Fibroblast of skin of left biceps (primary cell): ENCODE measurements at places on chromosomes 1 and 21.

GRCh38 chr1:234486858-234487840, 8.2 kb upstream of the TARBP1 start:
- DNase-seq, result no peak

DNA sequence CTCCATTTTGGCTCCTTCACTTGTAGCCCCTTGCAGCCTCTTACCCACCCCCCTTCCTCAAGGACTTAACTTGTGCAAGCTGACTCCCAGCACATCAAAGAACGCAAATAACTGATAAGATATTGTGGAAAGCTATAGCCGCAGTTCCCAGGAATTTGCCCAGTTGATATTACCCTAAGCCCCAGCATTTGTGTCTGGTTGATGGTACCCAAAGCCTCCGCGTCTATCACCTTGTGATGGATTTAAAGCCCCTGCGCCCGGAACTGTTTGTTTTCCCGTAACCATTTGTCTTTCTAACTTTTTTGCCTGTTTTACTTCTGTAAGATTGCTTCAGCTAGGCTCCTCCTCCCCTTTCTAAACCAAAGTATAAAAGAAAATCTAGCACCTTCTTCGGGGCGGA, 5.9 kb downstream of the YARS1 start:
- no peak for DNase-seq

GRCh38 chr21:40143822-40144525, 276.7 kb downstream of the PCP4 start:
- DNase-seq, result no peak

DNA sequence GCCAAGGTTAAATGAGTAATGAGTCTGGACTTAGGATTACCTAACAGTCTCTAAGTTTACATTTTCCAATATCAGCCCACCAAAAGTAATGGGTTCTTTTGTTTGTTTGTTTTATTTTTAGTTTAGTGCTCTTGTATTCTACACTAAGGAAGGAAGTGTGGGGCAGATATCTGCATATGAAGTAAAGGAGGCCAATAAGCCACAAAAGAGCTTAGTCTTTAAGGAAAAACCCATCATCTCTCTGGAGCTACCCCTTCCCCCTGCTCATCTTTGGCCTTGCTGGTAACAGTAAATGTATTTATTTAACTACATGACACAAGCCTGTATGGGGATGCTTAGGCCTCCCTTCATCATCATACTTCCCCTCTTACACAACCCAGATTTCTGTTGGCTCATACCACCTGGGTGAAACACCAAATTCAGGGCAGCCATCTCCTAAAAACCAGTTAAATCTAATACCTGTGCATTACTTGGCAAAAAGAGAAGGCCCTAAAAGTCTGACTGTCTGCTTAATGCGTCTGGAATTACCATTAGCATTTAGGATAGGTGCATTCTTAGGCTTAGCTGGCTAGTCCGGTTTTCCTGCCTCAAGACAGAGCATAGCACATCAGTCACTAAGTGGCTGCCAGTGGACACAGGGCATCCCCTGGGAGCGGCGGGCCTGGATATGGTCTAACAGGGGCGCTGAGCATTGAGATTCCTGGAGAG, 96.8 kb upstream of the ADGRL2 start:
- no peak for DNase-seq

GRCh38 chr1:104987210-104987609, 1237.5 kb downstream of the AMY1C start:
- no peak for DNase-seq

- DNase-seq, result no peak
Observed at GRCh38 chr1:25129380-25129779, 102.9 kb downstream of the SYF2 start.

DNA sequence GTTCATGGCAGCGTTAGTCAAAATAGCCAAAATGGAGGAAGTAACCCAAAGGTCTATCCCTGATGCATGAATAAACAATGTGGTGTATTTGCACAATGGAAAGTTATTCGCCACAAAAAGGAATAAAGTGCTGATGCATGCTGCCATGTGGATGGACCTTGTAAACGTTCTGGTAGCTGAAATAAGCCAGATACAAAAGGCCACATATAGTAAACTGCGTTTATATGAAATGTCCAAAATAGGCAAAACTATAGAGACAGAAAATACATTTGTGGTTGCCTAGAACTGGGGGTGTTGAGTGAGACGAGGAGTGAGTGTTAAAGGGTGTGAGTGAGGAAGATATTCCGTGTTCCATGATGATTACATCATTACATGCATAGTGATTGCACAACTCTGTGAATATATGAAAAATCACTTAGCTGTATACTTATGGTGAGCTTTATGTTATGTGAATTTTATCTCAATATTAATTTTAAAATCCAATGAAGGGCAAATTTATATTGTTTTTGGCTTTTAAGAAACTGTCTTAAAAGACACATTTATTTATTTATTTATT, 321.3 kb downstream of the KIF26B start:
- peak; percentile 17 for DNase-seq

GRCh38 chr1:219461981-219462400, 150.9 kb downstream of the ZC3H11B start:
- DNase-seq, result no peak

- no peak for DNase-seq
Observed at GRCh38 chr1:9793291-9793690, 30.5 kb downstream of the CLSTN1 start.

DNA sequence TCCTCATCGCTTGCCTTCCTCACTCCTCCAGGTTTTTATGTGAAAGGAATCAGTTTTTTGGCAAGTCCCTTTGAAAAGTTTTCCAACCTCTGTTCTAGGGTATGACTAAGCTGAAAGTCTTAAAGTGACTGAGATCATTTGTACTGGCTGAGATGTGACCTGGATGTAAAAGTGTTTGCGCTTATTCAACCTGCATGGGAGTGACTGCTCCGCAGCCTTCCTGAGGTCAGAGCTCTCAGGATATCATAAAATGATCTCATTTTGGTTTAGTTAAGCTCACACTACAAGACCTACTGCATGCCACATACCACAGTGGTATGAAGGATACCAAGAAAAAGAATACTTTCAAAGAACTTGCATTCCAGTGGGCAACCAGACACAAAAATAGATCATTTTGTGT, 29.8 kb upstream of the TADA1 start:
- DNase-seq, result peak; percentile 12
